ENCODE measurements at places on chromosomes 5 and 9.

GRCh38 chr5:127029581-127030258 is 638 bp downstream of the MARCHF3 start:
- peak; percentile 73 for DNase-seq

DNA sequence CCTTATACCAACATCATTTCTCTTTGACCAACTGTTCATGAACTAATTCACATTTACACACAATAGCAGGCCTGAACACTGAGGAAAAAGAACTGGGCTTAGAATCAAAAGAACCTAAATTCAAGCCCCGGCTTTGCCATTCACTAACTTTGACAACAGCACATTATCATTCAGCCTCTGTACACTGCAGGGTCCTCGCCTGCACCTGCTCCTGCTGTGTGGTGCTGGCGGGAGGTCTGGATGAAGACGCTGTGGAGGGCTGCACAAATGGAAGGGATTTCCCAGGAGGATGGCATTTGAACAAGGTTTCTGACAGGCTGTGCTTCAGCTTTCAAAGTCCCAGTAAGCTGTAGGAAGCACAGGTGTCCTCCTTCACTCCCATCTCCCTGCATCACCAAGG is 151.2 kb downstream of the ZDHHC21 start:
- DNase-seq, result no peak

GRCh38 chr5:58407042-58407719 is 52.7 kb downstream of the PLK2 start:
- DNase-seq, result no peak

GRCh38 chr5:90337449-90338052 is 72.0 kb downstream of the CETN3 start:
- no peak for DNase-seq

GRCh38 chr5:87754009-87754757 is 341.5 kb upstream of the CCNH start:
- no peak for DNase-seq

GRCh38 chr9:93656426-93657239 is 80.2 kb downstream of the PHF2 start:
- DNase-seq, result peak; percentile 4

DNA sequence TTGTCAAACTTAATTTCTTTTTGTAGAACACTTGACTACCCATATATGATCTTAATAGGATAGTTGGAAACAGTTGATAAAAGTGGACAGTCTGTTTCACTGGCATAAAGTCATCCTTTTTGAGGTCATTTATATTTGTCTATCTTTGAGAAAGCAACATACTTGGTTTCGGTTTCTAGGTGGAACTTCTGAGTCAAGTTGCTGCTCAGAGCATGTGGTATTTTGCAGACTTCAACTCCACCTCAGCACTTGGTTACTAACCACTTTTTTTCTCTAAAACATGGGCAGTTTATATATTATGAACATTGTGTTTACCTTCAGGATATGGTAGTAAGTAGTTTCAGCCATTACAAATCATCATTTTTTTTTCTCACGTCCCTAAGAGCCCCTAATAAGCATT is 1749.0 kb upstream of the C9orf72 start:
- DNase-seq, result no peak

Measured in BE2C (cell line).